Stimulated activated CD8-positive, alpha-beta memory T cell treated with anti-CD3 and anti-CD28 coated beads, Interleukin-7, amount 100 ng/mL, for 4 hours (primary cell): ENCODE measurements at places on chromosomes 11 and 22.
A peak's percentile ranks its signal among the peaks of the same experiment; 100 is the strongest.

- DNase-seq = no peak
Observed at GRCh38 chr22:30348809-30349208, 7.9 kb downstream of the SF3A1 start.

- DNase-seq = no peak
Observed at GRCh38 chr11:71543866-71544265, 4.4 kb upstream of the KRTAP5-9 start.

GRCh38 chr11:23543651-23544222, 683.5 kb upstream of the CCDC179 start:
- no peak for DNase-seq

DNA sequence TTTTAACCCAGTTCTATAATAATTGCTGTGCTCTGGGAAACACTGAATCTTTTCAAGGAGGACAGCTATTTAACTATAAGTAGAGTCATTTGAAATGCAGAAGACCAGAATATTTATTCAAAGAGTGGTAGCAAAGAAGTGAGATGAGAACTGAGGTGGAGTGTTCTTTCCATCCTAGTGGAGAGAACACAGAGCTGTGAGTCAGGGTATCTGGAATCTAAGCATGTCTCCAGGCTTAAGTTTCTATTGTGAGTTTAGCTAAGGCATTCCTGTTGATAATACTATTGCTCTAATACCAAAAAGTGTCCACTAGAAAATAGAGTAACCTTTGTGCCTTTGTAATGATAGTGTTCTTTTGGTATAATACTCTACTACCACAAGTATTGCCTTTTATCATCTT, 32.4 kb downstream of the JAM3 start:
- DNase-seq = no peak

GRCh38 chr11:121356357-121356756, 63.8 kb downstream of the SC5D start:
- DNase-seq = no peak

DNA sequence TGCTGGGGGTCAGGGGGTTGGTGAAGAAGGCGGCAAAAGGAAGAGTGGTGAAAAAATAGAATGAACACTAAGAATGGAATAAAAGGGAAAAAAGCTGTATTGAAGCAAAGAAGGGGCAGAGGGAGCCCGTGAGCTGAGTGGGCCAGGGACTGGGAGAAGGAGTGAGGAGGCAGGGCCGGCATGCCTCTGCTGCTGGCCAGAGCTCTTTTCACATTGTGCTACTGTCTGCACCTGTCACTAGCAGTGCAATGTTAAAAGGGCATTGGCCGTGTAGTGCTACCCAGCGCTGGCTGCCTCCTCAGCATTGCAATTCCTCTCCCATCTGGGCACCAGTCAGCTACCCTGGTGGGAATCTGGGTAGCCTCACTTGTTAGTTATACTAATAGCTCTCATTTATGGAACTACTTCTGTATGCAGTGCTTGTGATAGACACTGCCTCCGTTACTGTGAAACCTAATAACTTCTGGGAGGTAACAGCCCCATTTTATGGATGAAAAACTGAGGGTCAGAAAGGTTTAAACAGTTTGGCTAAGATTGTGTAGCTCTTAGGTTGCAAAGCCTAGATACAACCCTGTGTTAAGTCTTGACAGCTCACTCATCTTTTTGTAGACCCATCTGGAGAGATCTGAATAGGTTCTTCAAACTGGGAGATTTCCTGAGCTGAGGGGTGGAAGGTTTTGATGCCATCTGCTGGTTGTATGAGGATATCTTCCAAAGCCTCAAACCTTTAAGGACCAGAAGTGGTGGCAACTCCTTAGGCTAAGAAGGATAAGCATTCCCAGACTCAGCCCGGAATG, 8.5 kb downstream of the YPEL4 start:
- DNase-seq = no peak

DNA sequence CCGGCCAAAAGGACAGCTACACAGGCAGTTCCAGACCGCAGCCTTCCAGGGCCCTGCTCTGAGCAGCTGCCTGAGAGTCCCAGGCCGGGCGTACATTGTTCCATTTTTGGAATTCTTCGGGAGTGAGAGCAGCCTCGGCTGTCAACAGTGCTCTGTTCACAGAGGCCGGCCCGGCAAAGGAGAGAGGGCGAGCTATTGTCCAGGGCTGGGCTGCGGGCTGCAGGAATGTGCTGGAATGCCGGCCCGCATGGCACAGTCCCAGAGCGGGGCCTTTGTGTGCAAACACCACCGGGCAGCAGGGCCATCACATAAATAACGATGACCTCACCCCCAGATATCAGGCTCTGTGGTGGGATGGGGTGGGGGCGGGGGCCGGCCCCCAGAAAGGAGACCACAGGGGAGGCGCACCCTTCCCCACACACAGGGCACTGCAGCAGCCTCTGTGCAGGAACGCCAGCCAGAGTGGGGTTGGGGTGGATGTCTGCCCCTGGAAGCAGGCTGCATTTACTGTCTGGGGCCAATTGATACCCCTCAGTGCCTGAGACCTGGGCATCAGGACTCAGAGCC, 15.8 kb downstream of the LINC01488 start:
- DNase-seq = no peak

DNA sequence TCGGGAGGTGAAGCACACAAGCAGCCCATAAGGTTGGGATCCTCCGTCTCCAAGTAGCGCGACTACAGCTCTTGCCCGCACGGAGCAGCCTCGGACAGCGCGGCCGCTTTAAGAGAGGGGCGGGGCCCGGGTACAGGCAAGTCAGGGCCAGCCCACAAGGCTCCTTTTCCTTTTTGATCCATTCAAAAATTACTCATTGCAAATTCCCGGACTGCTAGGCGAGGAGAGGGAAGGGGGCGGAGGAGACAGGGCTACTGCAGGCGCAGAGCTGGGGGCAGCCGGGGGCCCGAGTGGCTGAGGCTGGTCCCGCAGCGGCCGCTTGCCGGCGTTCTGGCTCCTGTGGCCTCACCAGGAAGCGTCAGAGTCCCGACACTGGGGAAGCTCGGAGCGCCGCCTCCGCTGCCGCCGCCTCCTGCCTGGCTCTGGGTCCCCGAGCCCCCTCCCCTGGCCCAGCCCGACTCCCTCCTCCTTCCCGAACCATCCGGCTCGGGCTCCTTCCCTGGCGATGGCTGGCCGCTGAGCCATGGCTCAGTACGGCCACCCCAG, at the start of gene UBASH3B:
UBASH3B (plus strand) TSS at position 196 of the 546 bp plus-strand sequence; CDS start at position 524, 328 bp downstream.
- peak; percentile 24 for DNase-seq

DNA sequence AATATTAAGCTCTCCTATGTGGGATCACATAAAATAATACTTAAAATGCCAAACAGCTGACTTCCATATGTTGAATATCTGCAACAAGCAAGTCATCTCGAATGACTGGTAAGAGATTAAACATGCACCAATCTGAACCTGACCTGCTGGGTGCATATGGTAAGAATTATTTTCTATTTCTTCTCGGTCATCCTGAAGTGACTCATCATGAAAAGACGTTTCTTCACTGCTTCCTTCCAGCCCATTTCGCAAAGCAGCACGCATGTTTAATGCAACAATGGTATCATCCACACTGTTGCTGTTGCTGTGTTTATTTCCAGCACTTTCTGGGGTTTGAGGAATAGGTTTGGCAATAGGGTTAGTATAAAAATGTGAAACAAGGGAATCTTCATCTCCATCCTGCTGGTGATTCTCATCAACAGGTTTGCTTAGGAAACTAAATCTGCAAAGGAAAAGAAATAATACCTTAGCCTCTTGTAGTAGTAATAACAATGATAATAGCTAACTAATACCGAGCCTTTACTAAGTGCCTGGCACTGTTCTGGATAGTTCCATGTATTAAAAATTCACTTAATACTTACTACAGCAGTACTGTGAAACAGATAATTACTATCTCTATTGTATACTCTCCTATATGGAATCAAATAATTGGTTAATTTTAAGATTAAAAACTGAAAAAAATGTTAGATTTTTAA, 52.0 kb upstream of the CHRNA10 start:
- no peak for DNase-seq

DNA sequence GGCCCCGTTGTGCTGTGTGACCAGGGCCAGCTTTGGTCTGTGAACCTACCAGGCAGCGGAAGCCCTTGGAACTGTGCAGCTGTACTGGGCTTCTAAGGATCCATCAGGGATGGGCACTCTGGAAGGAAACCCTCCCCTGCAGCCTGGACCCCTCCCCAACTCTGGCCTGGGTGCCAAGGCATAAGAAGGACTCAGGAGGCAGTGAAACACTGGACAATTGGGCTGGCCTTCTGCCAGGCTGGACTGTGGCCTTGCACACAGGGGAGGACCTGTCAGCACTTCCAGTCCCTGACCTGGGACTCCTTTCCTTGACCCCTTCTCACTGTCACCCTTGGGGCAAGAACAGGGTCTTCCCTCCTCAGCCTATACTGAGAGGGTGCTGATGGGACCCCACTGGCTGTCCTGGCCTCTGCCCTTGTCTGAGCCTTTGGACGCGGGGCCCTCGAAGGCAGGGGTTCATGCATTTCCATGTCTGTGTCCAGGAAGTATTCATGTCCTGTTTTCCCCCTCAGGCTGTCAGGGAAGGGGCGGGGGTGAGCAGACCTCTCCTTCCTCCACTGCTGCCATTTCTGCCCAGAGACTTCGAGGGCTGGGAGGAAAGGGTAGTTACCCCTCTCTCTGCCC, 39.6 kb downstream of the PDE2A start:
- DNase-seq = no peak

- no peak for DNase-seq
Observed at GRCh38 chr11:128338811-128339210, 248.5 kb downstream of the ETS1 start.

DNA sequence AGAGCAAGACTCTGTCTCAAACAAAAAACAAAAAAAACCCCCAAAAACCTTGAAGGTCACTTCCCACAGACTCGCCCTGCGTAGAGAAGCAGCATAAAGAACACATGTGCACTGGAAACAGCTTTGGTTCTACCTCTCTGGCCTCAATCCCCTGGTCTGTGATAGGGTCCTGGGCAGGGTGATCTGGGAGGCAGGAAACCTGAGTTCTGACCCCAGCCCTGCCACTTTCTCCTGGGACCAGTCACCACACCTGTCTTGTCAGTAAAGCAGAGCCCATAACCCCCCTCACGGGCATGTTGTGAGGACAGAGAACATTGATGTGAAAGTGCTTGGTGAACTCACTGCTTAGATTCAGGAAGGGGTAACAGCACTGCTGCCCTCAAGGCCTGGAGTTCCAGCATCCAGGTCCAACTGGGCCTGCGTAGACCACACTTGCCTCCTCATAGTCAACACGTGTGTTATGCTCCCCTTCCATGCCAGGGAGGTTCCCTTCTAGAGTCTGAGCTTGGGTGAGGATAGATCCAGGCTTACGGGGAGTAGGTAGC, 11.4 kb downstream of the UCP2 start:
- DNase-seq = no peak

DNA sequence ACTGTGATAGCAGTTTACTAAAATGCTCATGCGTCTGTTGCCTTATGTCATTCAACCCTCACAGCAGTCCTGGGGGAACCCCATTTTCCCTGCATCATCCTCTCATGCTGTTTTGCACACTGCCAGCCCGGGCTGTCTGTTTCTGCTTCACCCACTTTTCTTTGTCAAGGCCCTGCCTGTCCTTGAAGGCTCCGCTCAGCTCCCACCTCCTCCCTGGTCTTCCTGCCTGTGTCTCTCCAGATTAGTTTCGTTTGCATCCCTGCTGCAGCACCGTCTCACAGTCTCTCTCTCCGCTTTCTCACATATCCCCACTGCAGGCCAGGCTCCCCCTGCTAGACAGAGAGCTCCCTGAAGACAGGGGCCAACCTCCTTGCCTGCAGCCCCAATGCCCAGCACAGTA, 29.9 kb downstream of the SERPINH1 start:
- no peak for DNase-seq

GRCh38 chr11:71933141-71933933, 4.5 kb downstream of the RNF121 start:
- no peak for DNase-seq

GRCh38 chr11:107478922-107479321, 21.3 kb upstream of the CWF19L2 start:
- DNase-seq = no peak

- DNase-seq = no peak
Observed at GRCh38 chr11:2702771-2703362, 3.1 kb upstream of the KCNQ1OT1 start.

DNA sequence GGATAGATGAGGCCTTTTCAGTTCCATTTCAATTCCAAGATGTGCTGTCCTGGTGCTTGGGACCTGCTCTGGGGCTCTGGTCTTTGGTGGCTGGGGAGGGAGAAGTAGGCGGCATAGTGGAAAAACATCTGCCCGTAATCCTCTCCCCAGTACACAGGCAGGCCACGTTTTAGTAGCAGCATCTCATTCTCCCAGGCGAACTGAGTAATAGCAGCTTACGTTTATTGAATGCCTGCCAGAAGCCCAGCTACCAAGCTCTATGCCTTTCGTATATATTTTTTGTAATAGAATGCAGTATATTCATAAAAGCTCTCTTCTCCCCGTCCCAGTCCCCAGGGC, 11.4 kb downstream of the ACO2 start:
- no peak for DNase-seq

DNA sequence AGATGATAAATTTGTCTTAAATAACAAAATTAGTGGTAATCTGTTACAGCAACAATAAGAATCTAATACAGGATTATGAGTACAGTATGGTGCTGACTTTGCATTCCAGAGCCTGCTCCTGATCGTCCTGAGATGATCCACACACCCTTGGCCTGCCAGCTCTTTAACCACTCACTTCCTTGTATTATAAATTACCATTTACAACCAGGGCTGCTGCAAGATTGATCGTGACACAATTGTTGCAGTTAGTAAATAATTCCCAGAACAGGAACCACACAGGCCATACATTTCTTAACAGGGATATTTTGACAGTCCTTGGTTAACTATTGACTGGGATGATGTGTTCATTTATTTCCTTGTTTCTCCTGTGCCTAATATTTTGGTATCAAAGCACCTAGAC, 3.8 kb upstream of the CBLIF start:
- DNase-seq = no peak

DNA sequence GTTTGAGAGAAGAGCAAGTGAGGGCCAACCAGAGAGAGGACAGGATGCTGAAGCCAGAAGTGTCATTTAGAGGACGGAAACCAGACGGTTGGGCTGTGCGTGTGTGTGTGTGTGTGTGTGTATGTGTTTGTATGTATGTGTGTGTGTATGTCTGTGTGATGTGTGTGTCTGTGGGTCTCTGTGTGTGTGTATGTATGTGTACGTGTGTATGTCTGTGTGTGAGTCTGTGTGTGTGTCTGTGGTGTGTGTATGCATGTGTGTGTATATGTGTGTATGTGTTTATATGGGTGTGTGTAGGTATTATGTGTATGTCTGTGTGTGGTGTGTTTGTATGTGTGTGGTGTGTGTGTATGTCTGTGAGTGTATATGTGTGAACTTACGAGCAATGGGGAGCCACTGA, 77.7 kb upstream of the EIF3D start:
- no peak for DNase-seq

DNA sequence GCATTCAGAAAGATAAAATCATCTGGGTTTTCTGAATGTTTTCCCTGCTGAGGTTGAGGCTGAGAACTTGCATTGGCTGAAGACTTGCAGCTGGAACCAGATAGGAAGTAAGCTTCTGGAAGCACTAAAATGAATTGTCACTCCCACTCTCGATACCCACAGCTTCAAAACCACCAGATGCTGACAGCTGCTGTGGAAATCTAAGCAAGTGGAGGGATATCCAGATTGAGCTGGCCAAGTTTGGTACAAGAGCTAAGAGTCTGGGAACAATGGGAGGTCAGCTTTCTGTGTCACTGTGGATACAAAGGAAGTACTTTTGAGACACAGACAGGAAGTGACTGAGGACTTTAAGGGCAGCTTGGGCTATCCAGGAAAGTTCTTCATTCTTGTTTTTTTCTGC, 51.3 kb upstream of the CD44 start:
- no peak for DNase-seq
